ENCODE measurements at places on chromosomes 7 and 10.

DNA sequence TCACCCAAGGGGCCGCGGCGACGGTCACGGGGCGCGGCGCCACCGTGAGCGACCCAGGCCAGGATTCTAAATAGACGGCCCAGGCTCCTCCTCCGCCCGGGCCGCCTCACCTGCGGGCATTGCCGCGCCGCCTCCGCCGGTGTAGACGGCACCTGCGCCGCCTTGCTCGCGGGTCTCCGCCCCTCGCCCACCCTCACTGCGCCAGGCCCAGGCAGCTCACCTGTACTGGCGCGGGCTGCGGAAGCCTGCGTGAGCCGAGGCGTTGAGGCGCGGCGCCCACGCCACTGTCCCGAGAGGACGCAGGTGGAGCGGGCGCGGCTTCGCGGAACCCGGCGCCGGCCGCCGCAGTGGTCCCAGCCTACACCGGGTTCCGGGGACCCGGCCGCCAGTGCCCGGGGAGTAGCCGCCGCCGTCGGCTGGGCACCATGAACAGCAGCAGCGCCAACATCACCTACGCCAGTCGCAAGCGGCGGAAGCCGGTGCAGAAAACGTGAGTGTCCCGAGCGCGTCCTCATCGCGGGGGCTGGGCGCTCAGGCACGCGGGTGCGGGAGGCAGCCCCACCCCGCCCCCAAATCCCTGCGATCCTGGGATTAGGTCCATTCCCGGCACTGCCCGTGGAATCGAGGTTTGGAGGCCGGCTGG, 509 bp downstream of the AHR start:
- DNase-seq: peak; percentile 22

- DNase-seq: no peak
Observed at GRCh38 chr10:112716924-112717413, 233.1 kb upstream of the TCF7L2 start.

- DNase-seq: no peak
Observed at GRCh38 chr7:12257582-12257981, 46.5 kb downstream of the TMEM106B start.

GRCh38 chr10:5583525-5584175, 58.9 kb downstream of the CALML3 start:
- DNase-seq: no peak

DNA sequence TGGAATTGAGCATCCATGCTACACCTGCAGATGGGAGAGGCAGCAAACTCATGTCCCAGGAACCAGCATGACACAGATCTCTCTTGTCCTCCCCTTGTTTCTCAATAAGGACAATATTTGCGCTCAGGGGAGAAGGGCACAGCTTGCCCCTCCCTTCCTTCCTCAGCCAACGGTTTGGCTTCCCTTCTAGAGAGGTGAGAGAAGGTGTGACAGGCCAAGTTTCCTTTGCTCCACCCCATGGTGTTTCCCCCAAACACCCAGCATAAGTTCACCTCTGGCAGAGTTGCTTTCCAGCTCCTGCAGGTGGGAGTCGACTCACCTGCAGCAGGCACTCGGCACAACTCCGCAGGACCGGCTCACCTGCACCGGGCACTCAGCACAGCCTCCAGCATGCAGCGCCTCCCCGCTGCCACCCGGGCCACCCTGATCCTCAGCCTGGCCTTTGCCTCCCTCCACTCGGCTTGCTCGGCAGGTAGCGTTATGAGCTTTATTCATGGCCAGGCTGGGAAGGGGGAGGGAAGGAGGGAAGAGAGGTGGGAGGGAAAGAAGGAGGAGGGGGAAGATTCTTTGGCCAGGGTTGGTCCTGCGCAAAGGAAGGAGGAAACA, at the start of the genes ATP6V0A4 and TMEM213:
Gene ATP6V0A4, minus strand, starts transcription at position 482 of the 606 bp plus-strand sequence. CDS start 26,949 bp downstream, outside the sequence.
Gene TMEM213, plus strand, starts transcription at position 280 of the 606 bp plus-strand sequence. Its CDS starts 111 bp downstream, at position 391.
- DNase-seq: no peak

DNA sequence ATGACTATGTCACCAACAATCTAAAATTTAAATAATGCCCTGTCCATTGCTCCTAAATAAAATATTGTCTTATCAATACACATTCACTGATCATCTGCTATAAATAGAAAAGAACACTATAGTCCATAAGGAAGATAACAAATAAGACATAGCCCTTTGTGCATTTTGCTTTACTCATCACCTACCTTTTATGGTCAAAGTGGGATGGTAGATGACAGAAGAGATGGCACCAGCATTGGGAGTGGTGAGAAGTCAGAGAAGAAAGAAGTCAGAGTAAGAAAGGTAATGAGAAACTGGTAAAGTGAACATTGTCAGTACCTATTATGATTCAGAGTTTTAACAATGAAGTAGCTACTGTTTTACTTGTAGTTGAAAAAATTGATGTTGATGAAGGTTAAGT, 31.1 kb downstream of the SEMA3E start:
- no peak for DNase-seq

DNA sequence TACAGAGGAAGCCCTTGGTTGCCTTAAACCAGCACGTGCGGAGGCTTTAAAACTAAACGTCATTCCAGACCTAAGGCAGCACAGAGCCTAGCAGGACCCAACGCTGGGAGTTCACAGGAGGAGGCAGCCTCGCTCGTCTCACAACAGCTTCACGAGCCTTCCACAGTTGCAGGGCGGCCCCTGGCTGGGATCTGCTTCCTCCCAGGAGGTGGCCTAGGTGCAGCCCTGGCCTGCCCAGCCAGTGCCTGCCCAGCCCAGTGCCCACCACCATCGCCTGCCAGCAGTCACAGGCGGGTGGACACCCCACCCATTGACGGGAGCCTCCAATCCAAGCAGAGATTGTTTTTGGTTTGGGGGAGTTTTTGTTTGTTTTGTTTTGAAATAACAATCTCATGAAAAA, 96.5 kb downstream of the PTPRN2 start:
- no peak for DNase-seq

DNA sequence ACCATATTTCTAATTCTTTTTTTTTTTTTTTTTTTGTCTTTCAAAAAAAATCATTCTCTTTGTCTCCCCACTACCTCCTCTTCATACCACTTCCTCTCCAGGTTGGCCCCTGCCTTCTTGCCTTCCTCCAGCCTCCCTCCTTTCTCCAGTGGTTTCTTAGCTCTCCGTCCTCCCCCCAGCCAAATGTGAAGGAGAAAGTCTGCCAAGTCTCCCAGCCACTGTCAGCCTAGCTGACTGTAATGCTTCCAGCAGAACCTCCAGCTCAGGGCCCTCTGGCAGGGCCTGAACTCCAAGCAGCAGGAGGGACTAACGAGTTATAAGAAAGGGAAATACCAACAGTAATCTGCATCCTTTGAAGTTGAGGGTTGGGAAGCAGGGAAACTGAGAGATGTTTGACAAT, 35.5 kb upstream of the BICC1 start:
- no peak for DNase-seq

GRCh38 chr10:11448190-11448544, 163.3 kb downstream of the USP6NL start:
- no peak for DNase-seq

DNA sequence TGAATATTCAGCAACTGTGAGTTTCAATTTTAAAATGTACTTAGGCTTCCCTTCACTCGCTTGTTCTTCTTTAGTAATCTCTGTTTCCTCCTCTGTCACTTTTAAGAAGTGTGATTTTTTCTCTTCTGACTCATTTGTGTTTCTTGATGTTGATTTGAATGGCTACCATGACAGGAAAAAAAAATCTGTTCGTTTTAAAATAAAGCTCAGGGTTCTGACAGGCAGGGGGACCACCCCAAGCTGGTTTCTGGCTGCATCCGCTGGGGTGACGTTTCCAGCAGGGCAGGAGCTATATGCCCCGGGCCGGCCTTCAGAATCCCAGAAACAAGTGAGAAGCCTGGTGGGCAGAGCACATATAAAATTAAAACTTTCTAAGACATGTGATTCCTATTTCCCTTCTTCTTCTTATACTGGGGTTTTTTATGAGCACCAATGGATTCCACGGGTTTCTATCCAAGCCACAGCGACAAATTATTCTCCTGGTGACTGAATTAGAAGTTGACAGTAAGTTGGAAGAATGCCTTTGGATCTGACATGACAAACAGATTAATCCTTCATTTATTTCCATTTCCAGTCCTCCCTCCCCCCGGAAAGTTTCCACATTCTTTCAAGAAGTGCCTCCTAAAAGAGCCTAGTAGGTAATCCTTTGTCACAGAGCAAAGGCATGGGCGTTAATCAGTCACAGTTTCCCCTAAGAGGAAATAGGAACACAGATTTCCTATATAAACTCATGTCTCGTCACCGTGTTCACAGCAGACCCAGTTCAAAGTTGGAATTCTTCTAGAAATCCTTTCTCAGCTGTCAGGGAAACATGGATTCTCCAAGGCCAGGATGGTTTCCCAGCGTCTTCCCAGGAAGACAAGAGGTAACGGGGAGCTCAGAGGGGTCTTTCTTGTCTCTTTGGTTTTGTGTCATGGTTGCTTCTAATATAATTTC, 79.9 kb downstream of the PTPRE start:
- no peak for DNase-seq

DNA sequence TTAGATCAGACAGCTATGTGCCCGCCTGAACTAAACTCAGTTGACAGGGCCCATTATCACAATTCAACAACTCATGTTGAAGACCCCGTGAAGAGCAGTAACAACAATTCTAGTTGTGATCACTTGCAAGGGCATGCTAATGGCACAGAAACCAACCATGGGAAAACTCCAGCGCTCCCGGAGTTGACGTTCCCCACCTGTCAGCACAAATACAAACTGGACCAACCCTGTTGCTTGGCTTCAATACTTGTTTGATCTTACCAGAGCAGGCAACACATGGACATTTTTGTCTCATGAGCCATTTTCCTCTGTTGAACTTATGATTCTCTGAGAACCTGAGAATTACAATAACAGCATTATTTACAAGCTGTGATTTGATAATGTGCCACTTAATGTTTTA, 119.0 kb upstream of the LANCL2 start:
- DNase-seq: no peak

DNA sequence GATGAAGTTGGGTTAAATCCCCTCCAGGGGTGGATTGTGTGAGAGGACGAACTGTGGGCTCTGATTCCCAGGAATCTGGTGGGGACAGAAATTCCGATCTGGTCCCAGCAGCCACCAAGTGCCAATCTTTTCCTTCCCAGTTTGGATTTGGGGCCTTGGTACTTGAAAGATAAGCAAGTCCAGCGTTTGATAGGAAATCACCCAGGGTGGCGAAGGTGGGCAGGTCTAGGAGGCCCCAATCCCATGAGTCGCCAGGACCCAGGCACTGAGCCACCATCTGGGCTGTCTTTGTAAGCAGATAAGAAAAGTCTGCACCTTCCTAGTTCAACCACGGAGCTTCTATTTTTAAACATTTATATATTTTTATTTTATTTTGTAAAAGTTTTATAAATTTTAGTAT, 122.6 kb upstream of the LSM8 start:
- DNase-seq: no peak

- DNase-seq: no peak
Observed at GRCh38 chr10:6054884-6055283, 7.3 kb downstream of the IL2RA start.

- no peak for DNase-seq
Observed at GRCh38 chr7:22356010-22356691, 803 bp downstream of the RAPGEF5 start.

DNA sequence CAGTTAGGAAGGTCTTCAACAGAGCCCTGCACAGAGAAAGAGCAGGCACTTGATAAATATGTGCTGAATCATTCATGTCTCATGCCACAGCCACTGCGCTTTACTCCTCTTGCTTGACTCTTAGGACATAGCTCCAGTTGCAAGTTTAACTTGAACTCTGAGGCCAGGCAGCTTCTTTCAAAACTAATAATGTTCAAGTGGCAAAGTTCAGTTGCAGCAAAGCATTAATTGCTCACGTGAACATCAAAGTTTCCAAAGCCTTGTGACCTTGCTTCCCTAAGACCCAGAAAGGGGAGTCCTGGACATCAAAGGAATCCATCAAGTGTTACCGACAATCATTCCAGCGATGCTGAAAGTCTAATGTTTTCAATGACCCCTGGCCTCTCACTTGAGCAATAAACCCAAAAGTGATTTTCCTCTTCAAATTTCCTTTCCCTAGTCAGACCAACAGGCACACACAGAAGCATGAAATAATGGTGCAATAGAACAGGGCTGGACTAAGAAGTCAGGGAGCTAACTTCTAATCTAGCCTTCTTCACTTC, 21.8 kb upstream of the TECTB start:
- DNase-seq: no peak

- no peak for DNase-seq
Observed at GRCh38 chr7:97187067-97187466, 69.6 kb downstream of the SDHAF3 start.

GRCh38 chr7:76354981-76355730, 3.6 kb downstream of the YWHAG start:
- no peak for DNase-seq

DNA sequence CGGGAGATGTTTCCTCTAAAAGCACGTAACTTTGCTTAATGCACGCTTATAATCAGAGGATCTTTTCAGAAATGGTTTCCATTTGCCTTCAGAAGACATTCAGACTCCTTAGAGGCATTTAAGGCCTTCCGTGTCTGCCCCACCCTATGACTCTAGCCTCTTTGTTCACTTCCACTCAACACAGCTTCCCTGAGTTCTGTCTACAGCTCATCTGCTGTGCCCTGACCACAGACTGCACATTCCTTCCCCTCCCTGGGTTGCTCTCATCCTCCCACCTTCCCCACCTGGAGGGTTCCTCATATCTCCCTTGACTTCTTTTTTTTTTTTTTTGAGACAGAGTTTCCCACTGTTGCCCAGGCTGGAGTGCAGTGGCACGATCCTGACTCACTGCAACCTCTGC, 16.6 kb downstream of the FBH1 start:
- DNase-seq: no peak

DNA sequence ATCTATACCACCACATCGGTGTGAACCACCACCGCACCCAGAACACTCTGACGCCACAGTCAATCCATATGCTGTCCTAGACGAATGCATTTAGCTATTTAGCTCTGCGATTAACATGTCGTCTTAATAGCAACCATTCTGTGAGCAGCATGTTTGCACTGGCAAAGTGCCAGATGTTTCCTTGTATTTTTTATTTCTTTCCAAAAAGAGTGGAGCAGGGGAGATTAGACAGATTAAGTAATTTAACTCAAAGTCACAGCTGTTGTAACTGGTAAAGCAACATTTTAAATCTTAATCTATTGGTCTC, 57.0 kb upstream of the ARL4A start:
- no peak for DNase-seq

DNA sequence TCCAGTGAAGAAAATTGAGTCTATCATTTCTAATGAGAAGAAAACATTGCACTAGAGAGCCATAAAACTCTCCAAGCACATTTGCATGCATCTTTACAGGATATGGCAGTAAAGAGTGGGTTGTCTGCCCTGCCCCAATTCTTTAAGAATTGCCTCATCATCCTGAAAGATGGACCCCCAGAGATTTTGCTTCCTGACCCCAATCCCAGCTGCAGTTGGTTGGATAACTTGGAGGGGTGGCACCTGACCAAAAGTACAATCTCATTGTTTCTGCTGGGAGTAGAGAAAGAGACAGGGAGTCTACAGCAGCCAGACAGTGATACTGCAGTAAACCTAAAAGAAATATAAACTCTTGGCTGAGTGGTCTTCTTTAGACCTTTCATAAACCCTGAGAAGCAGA, 49.1 kb upstream of the ADCY1 start:
- no peak for DNase-seq
